Ascending aorta (tissue), 2 donors: ENCODE measurements at places on chromosomes 7 and 10. TPM values are rescaled to one million over a fixed set of nuclear protein-coding genes. Genes with fewer than 3 reads are reported as not detected.

DNA sequence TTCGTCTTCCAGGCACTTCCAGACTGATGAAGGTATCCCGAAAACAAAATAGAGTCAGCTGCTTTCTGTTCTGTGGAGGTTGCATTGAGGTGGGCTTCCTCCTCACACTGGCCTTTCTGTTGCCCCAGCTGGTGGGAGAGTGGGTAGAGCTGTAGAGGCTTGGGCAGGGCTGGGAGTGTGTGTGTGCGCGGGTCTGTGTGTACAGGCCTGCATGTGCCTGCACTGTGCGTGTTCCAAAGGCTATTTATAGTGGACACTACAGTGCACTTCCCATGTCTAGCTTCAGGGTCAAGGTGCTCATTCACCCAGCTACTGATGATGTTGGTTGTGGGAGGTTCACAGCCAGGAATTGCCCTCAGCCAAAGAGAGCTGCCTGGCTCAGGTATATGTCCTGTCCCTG lies 260.1 kb upstream of the HABP2 start:
- DNase-seq = no peak
- H3K27ac ChIP-seq = no peak overlapping the region
- H3K4me1 ChIP-seq = no peaks in the 10 kb centered on the region
- H3K27me3 ChIP-seq = no peaks in the 10 kb centered on the region
- H3K36me3 ChIP-seq = no peaks in the 10 kb centered on the region
- no peak overlapping the region for H3K4me3 ChIP-seq

- H3K27me3 ChIP-seq = no peaks in the 10 kb centered on the region
- no peak for DNase-seq
- no peaks in the 10 kb centered on the region for H3K4me1 ChIP-seq
- no peaks in the 10 kb centered on the region for H3K36me3 ChIP-seq
- H3K4me3 ChIP-seq = no peak overlapping the region
- no peak overlapping the region for H3K27ac ChIP-seq
Observed at GRCh38 chr10:36778651-36779050, 346.7 kb upstream of the ANKRD30A start.

DNA sequence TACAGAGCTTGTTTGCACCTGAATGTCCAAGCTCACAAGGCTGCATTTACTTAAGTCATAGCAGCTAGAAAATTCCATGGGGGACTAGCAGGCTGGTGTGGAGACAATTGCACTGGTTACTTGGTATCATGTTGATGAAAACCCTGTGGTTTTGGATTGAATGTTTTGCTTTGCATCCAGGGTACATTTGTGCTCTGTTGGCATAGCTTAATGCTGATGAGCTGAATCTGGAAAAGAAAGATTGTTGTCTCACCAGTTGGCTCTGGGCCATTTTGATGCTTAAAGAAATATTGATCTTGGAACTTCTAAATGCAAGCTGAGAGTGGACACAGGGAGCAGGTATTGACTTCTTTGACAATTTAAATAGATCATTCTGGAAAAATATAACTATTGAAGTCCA lies 122.5 kb upstream of the MBL2 start:
- H3K27me3 ChIP-seq = no peaks in the 10 kb centered on the region
- H3K36me3 ChIP-seq = no peaks in the 10 kb centered on the region
- H3K4me3 ChIP-seq = no peak overlapping the region

GRCh38 chr7:115496006-115496405 lies 534.6 kb downstream of the TFEC start:
- no peaks in the 10 kb centered on the region for H3K27me3 ChIP-seq
- no peaks in the 10 kb centered on the region for H3K36me3 ChIP-seq
- DNase-seq = no peak
- H3K4me3 ChIP-seq = no peak overlapping the region
- H3K27ac ChIP-seq = no peak overlapping the region
- no peaks in the 10 kb centered on the region for H3K4me1 ChIP-seq

DNA sequence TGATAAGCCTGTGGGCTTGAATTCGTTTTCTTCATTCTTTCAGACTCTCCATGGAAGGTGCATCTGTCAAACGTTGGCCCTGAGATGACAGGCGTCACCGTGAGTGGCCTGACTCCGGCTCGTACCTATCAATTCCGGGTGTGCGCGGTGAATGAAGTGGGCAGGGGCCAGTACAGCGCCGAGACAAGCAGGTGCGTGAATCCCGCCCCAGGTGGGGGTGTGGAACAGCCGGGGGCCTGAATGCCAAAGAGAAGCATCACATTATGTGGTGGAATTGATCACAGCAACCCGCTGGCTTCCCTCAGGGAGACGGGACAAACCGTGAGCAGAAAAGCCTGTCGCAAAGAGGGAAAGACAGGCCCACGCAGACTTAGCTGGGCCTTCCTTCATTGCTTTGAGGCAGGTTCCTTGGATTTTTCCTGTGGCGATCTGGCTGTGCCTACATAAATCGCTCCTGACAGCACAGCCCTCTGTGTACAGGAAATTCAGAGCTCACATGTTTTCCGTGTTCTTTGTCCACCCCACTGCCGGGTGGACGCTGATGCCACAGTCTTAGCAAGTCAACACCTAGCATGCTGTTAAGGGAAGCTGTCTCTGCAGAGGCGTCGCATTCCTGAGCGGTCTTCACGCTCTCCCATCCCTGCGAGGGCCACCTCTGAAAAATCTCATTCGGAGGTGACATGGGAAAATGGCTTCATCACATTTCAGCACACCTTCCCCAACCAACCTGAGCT lies 671.0 kb upstream of the FOXK1 start:
- no peaks in the 10 kb centered on the region for H3K4me1 ChIP-seq
- H3K27me3 ChIP-seq = no peaks in the 10 kb centered on the region
- H3K36me3 ChIP-seq = peaks cover 11% of the 10 kb centered on the region
- no peak for DNase-seq
- no peak overlapping the region for H3K27ac ChIP-seq

DNA sequence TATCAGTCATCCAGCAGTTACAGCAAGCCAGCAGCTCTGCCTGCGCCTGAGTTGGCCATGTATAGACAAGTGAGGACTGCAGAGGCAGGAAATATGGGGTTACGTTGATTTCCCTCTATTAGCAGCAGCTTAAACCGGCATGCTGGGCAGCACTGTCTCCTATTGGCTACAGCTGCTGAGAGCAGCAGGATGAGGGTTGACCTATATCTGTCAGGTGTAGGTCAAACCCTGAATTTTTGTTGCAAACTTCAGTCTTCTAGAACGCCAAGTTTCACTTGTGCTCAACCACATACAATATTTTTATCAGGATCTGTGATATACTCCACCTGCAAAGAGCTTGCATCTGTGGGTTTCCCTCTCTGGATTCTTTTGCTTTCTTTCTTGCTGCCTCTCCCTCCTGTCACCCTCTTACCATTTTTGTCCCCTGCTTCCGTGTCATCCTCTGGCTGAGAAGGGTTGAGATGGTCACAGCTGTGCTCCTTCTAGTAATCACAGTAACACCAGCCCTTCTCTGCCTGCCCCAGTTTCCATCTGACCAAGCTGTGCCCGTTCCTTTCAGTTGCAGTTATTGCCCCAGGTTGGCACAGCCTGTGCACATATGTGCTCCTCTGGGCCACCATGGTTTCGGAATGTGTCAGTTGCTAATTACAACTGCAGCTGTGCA lies 23.8 kb upstream of the GLCCI1 start:
- no peaks in the 10 kb centered on the region for H3K27me3 ChIP-seq
- H3K36me3 ChIP-seq = no peaks in the 10 kb centered on the region
- no peak overlapping the region for H3K27ac ChIP-seq
- H3K4me3 ChIP-seq = no peak overlapping the region

GRCh38 chr10:100705139-100705538 lies 40.2 kb upstream of the PAX2 start:
- no peaks in the 10 kb centered on the region for H3K36me3 ChIP-seq
- H3K4me3 ChIP-seq = no peak overlapping the region
- no peak overlapping the region for H3K27ac ChIP-seq
- no peak for DNase-seq

DNA sequence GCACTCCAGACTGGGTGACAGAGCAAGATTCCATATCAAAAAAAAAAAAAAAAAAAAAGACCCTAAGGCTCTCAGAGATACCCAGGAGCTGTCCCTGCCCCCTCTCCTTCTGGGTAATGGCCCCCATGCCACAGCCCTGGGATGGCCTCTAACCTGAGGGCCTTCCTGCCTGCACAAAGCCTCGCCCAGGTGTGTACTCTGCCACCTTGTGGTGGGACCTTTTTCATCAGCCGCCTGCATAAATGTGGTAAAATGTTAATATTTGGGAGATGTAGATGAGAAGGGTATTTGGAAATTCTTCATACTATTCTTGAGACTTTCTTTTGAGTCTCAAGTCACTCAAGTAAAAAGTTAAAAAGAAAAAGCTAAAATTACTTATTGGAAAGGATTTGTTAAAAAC lies 46.3 kb upstream of the RNF216 start:
- no peaks in the 10 kb centered on the region for H3K27me3 ChIP-seq
- H3K27ac ChIP-seq = no peak overlapping the region
- H3K4me3 ChIP-seq = no peak overlapping the region
- H3K36me3 ChIP-seq = no peaks in the 10 kb centered on the region

- no peaks in the 10 kb centered on the region for H3K27me3 ChIP-seq
- no peaks in the 10 kb centered on the region for H3K4me1 ChIP-seq
- H3K27ac ChIP-seq = no peak overlapping the region
- H3K36me3 ChIP-seq = no peaks in the 10 kb centered on the region
- DNase-seq = no peak
Observed at GRCh38 chr7:31462636-31463035, 51.3 kb upstream of the ITPRID1 start.

- H3K4me1 ChIP-seq = peaks cover 3% of the 10 kb centered on the region
- peaks cover 19% of the 10 kb centered on the region for H3K36me3 ChIP-seq
- no peak overlapping the region for H3K4me3 ChIP-seq
- DNase-seq = no peak
- no peak overlapping the region for H3K27ac ChIP-seq
Observed at GRCh38 chr7:50446542-50446960, 3.6 kb downstream of the FIGNL1 start.

- no peaks in the 10 kb centered on the region for H3K27me3 ChIP-seq
- no peaks in the 10 kb centered on the region for H3K36me3 ChIP-seq
- no peak overlapping the region for H3K27ac ChIP-seq
- no peaks in the 10 kb centered on the region for H3K4me1 ChIP-seq
Observed at GRCh38 chr10:61271127-61271780, 181.9 kb downstream of the TMEM26 start.

DNA sequence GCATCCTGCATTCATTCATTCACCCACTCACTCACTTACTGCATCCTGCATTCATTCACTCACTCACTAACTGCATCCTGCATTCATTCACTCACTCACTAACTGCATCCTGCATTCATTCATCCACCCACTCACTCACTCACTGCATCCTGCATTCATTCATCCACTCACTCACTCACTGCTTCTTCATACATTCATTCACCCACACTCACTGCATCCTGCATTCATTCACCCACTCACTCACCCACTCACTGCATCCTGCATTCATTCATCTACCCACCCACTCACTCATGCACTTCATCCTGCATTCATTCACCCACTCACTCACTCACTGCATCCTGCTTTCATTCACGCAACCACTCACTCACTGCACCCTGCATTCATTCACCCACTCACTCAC lies 1.5 kb upstream of the SNX8 start:
- no peaks in the 10 kb centered on the region for H3K27me3 ChIP-seq
- H3K27ac ChIP-seq = no peak overlapping the region
- peaks cover 7% of the 10 kb centered on the region for H3K4me1 ChIP-seq
- no peak for DNase-seq

Gene STK17A
- total RNA-seq = 9.6 TPM

Gene CTBP2
- 57.7 TPM for total RNA-seq

Gene CASTOR2
- total RNA-seq = 4.9 TPM

Gene PTTG1IP2
- not detected for total RNA-seq

Gene IDI2
- not detected for total RNA-seq
